ENCODE measurements at places on chromosomes 7 and 10.

DNA sequence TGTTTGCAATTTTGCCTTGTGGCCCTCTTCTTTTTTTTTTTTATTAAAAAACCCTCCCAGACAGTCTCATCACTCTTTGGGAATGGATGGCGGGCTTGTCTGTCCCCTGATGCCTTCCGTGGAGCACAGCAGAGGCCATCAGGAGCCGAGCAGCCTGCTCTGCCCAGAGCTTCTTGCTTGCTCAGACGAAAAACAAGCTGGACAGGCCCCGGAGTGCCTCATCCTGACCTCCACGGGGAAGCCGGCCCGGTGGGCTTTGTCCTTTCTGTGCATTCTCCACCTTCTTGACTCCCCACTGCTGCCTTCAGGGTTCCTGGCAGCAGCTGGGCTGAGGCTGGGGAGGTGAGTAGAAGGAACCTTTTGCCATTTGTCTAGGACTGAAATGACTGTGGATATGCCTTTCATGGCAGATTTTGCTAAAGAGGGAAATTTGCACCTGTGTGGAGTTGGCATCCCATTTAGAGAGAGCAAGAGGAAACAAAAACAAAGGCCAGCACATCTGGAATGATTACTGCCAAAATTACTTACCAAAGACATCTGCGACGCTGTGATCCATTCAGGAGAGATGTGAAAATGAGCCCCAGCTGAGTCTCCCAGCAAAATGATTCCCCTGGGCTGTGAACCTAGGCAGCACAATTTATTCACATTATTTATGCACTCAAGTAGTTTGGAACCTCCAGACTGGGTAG, 108.3 kb downstream of the AOAH start:
- DNase-seq, result no peak

DNA sequence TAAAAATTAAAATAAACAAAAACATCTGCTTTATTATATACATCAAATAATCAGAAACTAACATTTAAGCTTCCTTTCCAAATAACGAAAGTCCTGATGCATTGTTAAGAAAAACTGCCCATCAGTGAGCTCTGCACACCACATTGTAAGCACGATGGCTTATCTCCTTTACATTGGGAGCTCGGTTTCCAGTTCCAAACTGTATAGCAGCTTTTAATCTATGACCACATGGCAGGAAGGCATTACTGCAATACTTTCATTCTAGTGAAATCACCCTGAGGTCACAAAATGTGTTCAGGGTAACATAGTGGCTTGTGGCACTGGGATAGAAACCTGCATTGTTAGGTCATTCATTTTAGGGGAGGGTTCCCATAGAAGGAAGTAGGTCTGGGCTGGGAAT, 146.3 kb downstream of the ZNF22 start:
- no peak for DNase-seq

- DNase-seq, result no peak
Observed at GRCh38 chr7:40300146-40300670, 165.4 kb downstream of the SUGCT start.

- DNase-seq, result no peak
Observed at GRCh38 chr7:6650086-6650485, 13.0 kb downstream of the ZNF316 start.

DNA sequence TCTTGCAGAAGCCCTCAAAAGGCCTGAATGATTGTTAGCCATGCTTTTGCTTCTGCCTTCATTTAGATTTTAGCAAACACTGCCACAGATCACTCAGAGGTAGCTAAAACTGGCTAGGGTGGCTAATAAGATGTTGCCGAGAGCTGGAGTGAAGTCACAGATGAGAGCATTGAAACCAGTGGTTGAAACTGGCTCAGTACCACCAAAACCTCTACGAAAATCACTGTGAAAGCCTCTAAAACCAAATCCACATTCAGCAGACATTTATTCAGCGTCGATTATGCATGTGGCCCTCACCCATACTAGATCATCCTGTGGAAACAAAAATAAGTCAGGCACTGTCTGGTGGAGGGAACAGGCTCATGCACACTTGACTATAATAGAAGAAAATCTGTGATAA, 50.8 kb downstream of the PIK3CG start:
- DNase-seq, result no peak

DNA sequence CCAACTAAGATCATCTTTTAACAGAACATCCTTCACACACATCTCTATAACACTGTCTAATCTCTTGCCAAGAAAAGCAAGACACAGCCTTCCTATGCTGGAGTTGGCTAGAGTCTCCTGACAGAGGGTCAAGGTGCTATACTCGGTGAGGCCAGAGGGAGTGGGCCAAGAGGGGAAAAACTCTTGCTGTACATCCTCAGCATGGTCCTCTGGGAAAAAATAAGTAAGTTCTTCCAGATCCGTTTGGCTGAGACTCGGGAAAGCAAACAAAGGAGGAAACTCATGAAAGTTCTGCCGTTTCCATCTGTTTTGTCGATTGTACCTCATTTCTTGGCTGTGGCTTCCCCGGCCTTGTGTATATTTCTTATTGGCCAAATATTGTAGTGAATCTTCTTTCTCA, 33.9 kb downstream of the VWDE start:
- no peak for DNase-seq

DNA sequence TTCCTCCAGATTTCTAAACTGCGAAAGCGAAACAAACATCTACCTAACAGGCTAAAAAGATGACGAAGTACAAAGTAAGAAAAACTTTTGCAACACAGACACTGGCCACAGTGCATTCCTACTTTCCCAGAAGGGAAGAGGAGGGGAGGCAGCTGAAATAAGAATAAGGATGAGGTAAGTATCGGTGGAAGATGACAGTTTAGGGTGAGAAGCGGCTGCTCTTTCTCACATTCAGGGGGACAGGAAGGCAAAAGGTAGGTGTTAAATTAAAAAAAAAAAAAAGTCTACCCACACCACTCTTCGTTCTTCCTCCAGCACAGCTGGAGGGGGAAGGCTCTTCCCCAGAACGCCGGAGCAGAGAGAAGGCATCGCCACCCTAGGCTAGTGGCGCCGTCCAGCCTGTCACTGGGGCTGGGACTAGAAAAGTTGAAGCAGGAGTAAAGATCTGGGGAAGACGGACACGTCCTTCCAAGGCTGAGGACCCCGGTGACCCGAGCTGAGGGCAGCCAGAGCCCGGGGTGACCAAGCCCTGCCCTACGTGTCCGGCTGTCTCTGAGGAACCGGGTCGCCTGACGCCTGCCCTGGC, 846 bp downstream of the DNAJC1 start:
- DNase-seq, result no peak

DNA sequence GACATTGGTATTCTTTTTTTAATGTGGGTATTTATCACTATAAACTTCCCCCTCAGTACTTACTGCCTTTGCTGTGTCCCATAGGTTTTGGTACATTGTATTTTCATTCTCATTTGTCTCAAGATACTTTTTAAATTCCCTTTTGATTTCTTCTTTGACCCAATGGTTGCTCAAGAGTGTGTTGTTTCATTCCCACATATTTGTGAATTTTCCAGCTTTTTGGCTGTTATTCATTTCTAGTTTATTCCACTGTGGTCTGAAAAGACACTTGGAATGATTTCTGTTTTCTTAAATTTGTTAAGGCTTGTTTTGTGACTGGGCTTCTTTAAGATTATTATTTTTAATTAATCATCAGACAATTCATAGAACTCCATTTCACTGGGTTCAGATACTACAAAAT, 105.0 kb downstream of the EPC1 start:
- no peak for DNase-seq

DNA sequence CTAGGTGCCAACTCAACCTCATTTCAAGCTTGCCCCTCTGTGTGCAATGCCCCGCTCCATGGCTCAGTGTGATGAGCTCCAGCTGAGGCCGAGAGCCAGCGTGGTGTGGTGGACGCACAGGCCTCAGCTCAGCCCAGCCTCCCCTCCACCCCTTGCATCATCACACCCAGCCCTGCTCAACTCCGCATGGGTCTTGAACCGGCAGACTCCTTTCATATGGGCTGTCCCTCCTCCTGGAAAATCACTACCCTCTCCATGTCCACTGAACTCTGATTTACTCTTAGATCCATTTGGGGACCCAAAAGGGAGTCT, 16.6 kb upstream of the SLC18A3 start:
- DNase-seq, result no peak

GRCh38 chr10:33008499-33009243, 50.6 kb upstream of the ITGB1 start:
- DNase-seq, result peak; percentile 39

DNA sequence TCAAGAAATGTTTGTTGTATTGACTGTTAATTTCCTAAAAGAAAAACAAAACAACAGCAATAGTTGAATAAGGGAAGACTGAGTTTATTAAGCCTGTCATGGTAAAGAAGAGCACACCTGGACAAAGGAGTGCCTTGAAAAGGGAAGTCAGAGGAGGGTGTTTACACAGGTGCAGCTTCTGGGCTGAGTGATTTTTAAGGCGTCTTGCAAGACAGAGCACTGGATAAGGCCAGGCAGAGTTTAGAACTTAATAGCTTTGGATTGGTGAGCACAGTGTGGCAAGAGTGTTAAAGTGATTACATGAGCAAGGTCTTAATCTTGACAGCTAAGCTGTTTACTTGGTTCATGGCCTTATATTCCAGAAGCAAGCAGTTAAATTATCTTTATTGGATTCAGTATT, 423.2 kb downstream of the CNTNAP2 start:
- no peak for DNase-seq

GRCh38 chr7:41113719-41114118, 589.2 kb downstream of the INHBA start:
- DNase-seq, result no peak

- no peak for DNase-seq
Observed at GRCh38 chr7:106215868-106216516, 68.8 kb downstream of the NAMPT start.

- peak; percentile 38 for DNase-seq
Observed at GRCh38 chr7:116528008-116528789, 3.4 kb downstream of the CAV1 start.

GRCh38 chr7:142868986-142869415, 14.1 kb downstream of the EPHB6 start:
- no peak for DNase-seq

- no peak for DNase-seq
Observed at GRCh38 chr10:73247509-73248258, 629 bp upstream of the DNAJC9 start.

- DNase-seq, result no peak
Observed at GRCh38 chr10:15385552-15386455, 14.7 kb upstream of the FAM171A1 start.

DNA sequence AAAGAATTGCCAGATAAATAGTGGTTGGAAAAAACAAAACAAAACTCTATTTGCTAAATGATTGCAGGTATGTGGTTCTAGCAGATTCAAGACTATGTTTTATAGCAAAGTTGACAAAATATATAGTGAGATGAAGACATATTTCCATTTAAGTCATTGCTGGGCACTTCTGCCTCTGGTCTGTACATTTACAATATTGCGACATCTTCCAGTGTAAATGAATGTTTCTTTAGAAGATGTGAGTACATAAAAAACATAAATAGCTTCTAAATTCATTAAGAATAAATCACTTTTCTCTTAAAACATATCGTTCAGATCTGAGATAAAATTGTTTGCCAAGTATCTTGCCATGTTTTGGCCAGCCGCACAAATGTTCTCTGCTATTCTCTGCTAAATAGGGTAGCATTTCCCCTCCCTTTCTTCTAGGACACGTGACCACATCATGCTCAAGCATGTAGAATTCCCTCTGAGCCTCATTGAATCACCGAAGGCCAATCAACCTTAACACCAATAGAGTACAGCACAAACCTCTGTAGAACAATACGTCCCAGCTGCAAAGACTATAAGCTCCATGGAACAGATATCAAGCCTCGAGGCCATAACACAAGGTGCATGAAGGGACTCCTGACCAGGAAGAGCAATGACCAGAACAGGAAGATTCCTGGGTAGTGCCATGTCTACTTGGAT, 1173.3 kb downstream of the GATA3 start:
- no peak for DNase-seq

DNA sequence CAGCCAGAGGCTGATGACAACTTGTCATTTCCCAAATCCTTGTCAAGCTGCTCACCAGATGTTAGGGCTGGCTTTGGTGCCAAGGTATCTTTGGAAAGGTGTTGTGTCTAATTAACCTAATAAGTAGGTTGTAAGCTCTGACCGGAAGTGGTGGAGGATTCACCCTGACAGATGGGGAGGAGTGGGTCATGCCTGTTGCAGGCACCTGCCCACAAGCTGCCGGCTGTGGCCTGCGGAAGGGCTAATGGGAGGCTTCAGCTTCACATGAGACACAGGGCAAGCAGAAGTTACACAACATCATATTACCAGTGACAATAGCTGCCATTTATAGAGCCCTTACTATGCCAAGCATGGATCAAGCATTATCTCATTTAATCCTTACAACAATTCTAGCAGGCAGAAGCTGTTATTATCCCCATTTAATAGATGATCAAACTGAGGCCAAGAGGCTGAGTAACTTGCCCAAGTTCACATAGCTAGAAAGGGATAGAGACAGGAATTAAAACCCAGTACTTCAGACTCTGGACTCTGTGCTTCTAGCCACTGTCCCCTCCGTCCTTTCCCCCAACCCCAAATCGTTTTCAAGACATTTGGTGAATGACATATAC, 63.1 kb upstream of the DUSP5 start:
- DNase-seq, result no peak

DNA sequence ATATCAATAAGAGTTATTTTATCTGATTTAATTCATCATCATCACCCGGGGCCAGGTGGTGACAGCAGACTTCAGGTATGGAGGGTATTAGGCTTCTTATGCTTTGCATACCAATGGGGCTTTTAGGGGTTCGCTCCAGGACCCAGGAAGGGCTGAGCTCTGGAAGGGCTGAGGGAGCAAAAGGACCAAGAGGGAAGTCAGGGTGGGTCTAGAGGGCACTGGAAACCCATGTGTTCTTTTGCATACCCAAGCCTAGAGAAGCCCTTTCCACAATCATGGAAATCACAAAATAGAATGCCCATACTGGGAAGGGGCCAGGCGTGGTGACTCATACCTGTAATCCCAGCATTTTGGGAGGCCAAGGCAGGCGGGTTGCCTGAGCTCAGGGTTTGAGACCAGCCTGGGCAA, 30.9 kb upstream of the VCL start:
- no peak for DNase-seq

GRCh38 chr10:83666762-83667161, 472.5 kb upstream of the GHITM start:
- no peak for DNase-seq

DNA sequence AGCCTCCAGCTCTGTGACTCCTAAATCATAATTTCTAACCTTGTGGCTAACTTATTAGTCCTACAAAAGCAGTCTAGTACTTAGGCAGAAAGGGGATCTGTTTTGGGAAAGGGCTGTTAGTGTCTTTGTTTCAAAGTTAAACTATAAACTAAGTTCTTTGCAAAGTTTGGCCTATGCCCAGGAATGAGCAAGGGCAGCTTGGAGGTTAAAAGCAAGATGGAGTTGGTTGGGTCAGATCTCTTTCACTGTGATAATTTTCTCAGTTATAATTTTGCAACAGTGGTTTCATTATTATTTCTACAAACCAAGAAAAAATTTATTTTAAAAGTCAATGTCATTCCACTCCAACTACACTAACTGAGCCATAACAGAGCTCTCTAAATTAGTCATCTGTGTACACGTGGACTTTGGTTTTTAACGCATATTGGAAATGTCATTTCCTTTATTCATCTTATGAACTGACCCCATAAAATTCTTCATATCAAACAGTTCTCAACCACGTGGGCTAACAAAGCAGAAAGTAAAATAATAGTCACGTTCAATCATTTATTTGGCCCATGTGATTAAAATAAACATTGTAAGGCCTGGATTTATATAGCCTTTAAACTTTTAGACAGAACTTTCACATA, 143.2 kb upstream of the C7orf33 start:
- no peak for DNase-seq
